ENCODE measurements at places on chromosomes 6 and 20. TPM values are rescaled to one million over a fixed set of nuclear protein-coding genes. Genes with fewer than 3 reads are reported as not detected.

The PBOV1 gene
- total RNA-seq: not detected

The CGA gene
- total RNA-seq: not detected

The BANF2 gene
- not detected for total RNA-seq

The SIRPD gene
- not detected for total RNA-seq

The RWDD1 gene
- 35.1 TPM for total RNA-seq

The RAB44 gene
- total RNA-seq: under 0.01 TPM

DNA sequence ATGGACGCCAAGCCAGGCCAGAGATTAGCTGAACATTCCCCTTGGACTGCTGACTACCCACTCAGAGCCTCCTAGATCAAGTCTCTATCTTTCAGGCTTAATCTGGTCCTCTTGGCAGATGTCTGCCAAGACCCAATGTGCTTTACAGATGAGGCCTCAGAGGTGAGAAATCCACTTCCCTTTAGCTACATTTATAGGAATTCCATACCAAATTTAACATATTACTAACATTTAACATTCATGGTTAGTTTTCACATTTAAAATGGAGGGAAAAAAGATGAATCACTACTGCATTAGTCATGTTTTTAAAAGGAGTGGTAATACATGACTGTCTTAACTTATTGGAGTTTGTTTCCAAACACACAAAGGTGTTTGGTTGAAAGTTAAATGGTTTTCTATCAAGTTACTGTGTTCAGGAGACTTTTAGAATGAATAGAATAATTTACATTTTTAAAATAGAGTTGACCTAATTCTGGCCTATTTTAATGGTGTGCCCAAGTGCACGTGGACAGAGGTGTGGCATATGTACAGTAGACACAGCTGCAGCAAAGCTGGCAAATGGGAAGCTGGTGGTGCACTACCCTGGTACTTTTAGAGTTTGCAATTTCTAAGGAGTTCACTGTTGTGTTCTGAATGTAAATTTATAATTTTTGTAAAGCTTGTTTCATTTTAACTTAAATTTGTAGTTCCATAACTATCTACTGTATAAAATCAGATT is 41.9 kb upstream of the CALHM6 start:
- peaks cover 5% of the 10 kb centered on the region for H3K36me3 ChIP-seq
- no peak for DNase-seq
- H3K27me3 ChIP-seq: no peaks in the 10 kb centered on the region
- H3K4me1 ChIP-seq: peaks cover 15% of the 10 kb centered on the region
- peak overlapping the region; percentile 6 for H3K27ac ChIP-seq
- H3K4me3 ChIP-seq: no peak overlapping the region

GRCh38 chr20:33773412-33774089 is 37.6 kb upstream of the CHMP4B start:
- H3K36me3 ChIP-seq: peaks cover 3% of the 10 kb centered on the region
- H3K4me3 ChIP-seq: no peak overlapping the region
- no peak for DNase-seq

- no peaks in the 10 kb centered on the region for H3K36me3 ChIP-seq
- no peak overlapping the region for H3K4me3 ChIP-seq
- no peak for DNase-seq
- no peak overlapping the region for H3K27ac ChIP-seq
- no peaks in the 10 kb centered on the region for H3K4me1 ChIP-seq
Observed at GRCh38 chr6:68468244-68468884, 166.7 kb upstream of the ADGRB3 start.

DNA sequence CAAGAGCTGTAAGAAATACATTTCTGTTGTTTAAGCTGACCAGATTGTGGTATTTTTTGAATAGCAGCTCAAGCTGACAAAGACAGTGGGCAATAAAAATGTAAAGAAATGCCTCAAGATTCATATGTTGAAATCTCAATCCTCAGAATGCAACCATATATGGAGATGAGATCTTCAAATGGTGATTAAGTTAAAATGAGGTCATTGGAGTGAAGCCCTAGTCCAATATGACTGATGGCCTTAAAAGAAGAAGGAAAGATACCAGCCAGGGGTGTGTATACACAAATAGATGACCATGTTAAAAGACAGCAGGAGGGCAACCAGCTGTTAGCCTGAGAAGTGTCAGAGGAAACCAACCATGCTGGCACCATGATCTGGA is 7.1 kb upstream of the DDO start:
- no peaks in the 10 kb centered on the region for H3K36me3 ChIP-seq
- no peak for DNase-seq
- peaks cover 19% of the 10 kb centered on the region for H3K27me3 ChIP-seq
- H3K4me1 ChIP-seq: no peaks in the 10 kb centered on the region
- H3K4me3 ChIP-seq: no peak overlapping the region
- no peak overlapping the region for H3K27ac ChIP-seq

DNA sequence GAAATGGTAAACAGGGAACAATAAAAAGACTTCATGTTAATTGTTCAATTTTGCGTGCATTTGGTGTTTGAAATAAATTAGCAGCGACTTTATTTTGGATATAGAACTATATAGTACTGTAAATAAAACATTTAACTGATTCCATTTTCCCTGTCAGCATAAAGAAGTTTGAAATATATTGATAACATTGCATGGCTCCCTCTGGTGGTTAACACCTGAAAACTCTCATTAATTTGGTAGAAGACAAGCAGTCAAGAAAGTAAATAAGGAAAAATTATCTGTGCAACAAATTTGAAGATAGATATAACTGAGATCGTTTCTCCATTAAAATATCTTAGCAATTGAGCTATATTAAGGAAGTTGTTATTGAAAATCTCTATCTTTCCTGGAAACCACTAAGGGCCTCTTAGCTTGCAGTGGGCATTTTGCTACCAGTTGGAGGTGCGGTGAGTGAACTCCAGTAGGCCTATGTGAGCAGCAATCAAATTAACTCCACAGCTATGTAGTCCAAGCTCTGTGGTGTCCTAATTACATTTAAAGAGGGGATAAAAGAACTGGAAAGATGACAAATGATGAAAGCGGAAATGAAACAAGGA is 435.7 kb upstream of the FKBP1C start:
- H3K4me3 ChIP-seq: no peak overlapping the region
- H3K4me1 ChIP-seq: no peaks in the 10 kb centered on the region
- H3K27ac ChIP-seq: no peak overlapping the region
- H3K27me3 ChIP-seq: no peaks in the 10 kb centered on the region

Measured in osteoblast (primary cell).